ENCODE measurements at places on chromosomes 2 and 18. TPM values are rescaled to one million over a fixed set of nuclear protein-coding genes. Genes with fewer than 3 reads are reported as not detected.

The TUBA3E gene
- not detected for total RNA-seq

The MDH1B gene
- 0.23 TPM for total RNA-seq

DNA sequence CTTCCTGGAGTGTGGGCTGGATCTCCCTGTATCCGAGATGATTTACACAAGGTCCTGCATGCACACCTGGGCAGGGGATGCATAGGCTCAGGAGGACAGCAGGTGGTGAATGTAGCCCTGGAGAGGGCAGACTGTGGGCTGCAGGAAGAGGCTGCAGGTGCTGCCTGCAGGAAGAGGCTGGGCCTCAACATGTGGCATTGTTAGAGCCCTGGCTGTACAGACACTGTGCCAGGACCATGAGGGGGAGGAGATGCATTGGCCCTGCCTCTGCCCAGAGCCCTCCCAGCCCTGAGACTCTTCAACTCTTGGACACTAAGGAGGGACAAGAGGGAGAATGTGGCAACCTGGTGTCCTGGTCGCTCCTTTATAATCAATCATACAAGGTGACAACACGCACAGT lies 392.8 kb downstream of the TNS1 start:
- DNase-seq = no peak

The EIF5B gene
- 20.8 TPM for total RNA-seq

DNA sequence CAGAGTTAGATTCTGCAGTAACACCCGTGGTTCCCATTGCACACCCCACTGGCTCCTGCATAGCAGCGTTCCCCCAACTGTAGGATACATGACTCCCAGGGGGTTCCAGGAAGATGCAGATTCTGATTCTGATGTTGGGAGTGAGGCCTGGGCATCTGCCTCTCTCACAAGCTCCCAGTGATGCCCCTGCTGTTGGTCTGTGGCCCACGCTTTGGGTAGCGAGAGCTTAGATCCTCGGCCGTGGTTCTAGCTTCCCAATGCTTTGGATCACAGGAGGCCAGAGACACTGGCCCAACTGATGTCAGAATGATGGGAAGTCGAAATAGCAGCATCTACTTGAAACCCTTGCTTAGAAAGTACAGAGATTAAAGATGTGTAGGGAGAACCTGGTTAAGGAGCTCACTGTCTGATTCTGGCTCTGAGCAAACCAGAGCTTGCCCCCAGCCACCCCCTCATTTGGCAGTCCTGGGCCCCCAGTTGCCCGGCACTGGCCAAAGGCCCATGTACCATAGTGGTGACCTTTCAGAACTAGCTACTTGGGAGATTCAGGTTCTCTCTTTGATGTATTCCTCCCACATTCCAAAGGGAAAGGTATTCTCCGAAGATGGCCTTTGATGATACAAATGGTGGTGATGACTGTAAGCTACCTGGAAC lies 197.5 kb downstream of the FAM210A start:
- DNase-seq = no peak

The CGREF1 gene
- total RNA-seq = 2.3 TPM

- no peak for DNase-seq
Observed at GRCh38 chr2:65165558-65165957, 35.7 kb upstream of the RAB1A start.

DNA sequence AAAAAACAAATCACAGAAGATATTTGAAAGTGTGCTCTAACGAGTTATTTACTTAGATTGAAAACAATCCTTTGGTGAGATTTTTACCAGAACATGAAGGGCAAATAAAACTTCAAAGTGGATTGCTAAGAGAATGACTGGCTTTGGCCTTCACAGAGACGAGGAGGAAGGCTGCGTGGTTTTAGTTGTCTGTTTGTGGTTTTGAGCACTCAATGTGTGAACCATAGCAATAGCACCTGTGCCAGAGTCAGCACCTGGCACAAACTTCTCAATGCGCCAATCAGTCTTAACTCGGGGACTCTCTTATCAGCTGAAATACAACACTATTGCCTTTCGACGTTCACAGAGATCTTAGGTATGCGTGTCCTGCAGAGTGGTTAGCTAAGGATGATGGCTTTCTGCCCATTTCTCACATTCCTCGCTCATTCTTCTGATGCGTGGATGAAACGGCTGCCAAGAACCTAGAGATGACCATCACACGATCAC lies 70.0 kb downstream of the MBP start:
- DNase-seq = no peak

The RIT2 gene
- not detected for total RNA-seq

The FBLN7 gene
- not detected for total RNA-seq

The KYNU gene
- total RNA-seq = 2.0 TPM

The KCNIP3 gene
- total RNA-seq = 10.4 TPM

DNA sequence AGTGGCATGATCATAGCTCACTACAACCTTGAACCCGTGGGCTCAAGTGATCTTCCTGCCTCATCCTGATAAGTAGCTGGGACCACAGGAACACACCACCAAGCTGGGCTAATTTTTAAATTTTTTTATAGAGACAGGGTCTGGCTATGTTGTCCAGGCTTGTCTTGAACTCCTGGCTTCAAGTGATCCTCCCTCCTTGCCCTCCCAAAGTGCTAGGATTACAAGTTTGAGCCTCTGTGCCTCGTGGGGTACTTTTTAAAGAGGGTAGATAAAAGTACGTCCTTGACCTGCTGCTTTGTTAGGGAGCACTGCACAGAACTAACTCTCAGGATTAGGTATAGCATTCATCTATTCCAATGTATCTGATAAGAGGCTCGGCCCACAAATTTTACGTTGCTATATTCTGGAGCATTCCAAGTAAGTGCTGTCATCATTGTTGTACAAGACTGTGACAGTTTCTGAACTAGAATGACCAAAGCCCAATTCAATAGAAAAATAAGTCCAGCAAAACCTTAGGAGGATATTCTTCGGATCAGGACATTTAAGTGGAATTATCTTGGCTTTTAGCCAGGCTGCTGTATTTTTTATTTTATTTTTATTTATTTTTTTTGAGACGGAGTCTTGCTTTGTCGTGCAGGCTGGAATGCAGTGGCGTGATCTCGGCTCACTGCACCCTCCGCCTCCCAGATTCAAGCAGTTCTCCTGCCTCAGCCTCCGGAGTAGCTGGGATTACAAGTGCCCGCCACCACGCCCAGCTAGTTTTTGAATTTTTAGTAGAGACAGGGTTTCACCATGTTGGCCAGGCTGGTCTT lies 4.1 kb downstream of the MTCL1 start:
- no peak for DNase-seq

The LRRC30 gene
- total RNA-seq = not detected

DNA sequence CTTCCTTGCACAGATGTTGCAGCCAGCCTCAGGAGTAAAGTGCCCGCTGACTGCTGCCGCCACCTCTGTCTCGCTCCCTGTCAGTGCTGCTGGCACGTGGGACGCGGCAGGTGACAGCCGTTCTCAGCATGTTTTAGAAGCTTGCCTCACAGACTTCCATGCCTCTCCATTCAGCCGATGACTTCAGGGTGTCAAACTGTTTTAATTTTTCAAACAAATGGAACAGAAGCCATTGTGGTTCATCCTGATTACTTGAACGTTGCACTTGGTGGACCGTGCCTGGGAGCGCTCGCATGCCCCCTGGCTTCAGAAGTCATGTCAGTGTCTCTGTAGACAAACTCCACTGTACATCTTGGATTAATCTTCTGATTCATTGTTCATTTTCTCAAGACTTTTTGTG lies 62.7 kb upstream of the EML6 start:
- DNase-seq = no peak

DNA sequence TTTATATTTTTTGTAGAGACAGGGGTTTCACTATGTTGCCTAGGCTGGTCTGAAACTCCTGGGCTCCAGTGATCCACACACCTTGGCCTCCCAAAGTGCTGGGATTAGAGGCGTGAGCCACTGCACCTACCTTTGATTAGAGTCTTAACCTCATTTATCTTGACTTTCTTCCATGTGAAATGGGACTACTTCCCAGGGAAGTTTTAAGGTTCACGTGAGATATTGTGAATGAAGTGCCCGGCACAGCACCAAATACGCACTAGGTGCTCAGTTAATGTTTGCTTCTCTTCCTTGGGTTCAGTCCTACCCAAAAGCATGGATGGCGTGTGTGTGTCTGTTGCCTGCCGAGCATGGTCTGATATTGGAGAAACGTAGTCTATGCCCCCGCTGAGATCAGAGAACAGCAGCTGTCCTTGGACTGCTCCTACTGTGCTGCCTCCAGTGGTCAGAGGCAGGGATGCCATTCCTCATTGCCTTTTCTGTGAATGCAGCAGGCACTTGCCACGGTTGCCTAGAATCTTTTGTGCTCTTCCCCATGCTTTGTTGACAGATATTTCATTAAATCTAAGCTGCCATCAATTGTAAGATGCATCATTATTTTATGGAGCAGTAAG lies 12.3 kb upstream of the TFCP2L1 start:
- DNase-seq = no peak

- no peak for DNase-seq
Observed at GRCh38 chr18:21911551-21911950, 171.0 kb downstream of the MIB1 start.

DNA sequence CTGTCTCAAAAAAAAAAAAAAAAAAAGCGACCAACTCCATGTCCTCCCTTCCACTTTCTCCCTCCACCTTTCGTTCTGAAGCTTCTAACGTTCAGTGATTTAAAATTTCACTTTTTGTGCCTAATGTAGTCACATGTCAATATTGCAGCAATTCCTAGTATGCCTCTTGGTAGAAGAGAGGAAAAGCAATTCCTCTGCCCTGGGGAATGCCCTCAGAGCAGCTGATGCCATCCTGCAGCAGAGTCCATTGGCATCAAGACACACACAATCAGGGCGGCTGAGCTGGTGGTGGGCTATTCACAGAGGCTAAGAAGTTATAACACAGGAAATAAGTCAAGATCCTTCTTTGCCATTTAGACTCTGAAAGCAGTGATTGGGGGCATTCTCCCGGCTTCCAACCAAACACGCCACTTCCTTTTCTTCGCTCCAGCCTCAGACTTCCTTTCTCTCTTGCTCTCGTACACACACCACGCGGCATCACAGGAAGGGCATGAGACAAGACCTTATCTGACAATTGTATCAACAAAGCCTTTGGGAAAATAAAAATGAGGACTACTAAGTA lies 71.9 kb downstream of the MOGAT1 start:
- DNase-seq = no peak

GRCh38 chr2:152762202-152762601 lies 43.8 kb downstream of the ARL6IP6 start:
- DNase-seq = no peak

GRCh38 chr18:41789001-41789400 lies 166.0 kb upstream of the PIK3C3 start:
- no peak for DNase-seq

DNA sequence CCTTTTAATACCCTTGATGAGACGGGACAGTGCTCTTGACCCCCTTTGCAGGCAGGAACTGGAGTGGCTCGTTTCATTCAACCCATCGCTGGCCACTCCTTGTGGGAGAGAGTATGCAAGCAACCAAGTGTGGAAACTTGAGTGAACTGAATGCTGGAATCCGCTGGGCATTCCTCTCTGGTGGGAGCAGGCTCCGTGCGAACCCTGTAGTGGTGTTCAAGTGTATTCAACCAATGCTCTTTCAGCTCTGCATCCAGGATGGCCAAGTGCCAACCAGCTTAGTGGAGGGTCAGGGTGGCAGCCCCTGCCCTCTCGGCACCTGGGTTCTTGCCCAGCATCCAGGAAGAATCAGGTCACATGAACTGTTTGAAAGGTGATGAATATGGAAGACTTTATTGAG lies 3.3 kb upstream of the ACADL start:
- no peak for DNase-seq

- DNase-seq = no peak
Observed at GRCh38 chr18:25164211-25164847, 187.6 kb downstream of the ZNF521 start.

The UGT1A5 gene
- not detected for total RNA-seq

DNA sequence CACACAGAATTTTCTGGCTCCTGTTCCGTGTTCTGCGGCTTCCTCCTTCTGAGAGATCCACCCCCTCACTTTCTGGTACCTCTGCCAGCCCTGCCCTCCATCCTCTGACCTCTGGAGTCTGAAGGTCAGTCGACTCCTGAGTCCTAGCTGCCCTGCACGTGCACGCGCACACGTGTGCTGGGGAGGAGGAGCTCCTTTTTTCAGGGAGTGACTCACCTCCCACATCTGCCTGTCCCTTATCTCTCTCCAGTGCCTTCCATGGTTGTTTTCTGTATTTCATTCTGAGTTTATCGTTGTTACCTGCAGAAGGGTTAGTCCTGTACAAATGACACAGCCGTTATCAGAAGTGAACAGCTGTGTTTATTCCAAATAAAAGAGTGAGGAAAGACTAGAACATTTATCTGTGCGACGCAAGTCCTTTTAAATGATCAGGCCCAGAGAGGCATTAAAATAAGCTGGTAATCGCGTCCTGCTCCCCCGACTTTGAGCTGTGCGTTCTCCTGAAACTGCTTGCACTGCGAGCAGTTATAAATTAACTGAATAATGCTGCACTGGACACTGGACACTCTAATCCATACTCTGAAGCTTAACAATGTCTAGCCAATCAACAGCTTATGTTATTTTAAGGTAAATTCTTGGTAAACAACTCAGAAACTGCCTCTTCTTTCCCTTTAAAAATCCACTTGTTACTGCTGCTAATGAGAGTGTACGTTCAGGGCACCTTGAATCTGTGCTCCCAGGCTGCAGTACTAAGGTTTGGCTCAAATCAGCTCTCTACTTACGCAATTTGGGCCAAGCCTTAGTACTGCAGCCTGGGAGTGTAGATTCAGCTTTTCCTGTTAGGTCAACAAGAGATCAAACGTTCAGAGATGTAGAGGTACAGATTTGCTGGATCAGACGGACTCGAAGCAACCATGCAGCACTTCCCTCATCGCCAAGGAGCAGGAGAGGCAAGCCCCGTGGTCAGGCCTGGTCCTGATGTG lies 72.5 kb downstream of the GALR1 start:
- DNase-seq = no peak

GRCh38 chr2:207185372-207185771 lies 19.6 kb upstream of the KLF7 start:
- no peak for DNase-seq

The SCN7A gene
- total RNA-seq = 0.36 TPM

DNA sequence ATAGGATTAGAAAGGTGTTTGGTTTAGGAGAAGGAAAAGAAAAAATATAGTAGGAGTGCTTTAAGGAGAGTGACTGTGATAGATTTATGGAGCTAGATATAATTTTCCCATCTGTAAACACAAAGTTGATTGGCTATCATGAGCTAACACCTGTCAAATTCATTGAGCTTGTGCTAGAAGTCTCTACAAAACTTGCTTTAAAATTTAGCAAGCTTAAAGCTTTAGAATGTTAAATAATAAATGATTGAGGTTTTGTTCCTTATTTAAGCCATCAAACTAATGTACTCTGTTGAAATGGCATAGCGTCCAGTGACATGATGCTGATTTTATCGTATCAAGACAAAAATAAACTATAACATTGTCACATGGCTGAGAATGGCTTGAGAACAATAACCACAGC lies 1497.4 kb upstream of the DDX18 start:
- no peak for DNase-seq

- DNase-seq = no peak
Observed at GRCh38 chr2:240868286-240869108, at the start of gene AGXT. Gene AGXT (plus strand): TSS chr2:240868824. CDS start chr2:240868866, 42 bp downstream.

DNA sequence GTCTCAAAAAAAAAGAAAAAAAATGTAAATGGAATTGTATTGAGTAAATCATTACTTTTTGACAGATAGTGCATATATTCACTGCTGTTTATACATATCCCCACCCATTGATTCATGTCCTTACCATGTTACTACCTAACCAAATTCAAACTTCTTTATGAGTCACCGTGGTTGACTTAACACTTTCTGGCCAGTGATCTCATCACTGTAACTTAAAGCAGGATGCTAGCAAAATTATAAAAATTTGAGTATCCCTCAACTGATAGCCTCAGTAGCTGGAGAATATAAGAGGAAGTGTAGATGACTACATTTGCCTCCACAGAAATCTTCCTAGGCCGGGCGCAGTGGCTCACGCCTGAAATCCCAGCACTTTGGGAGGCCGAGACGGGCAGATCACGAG lies 13.4 kb downstream of the CNOT9 start:
- DNase-seq = no peak
